ENCODE measurements at places on chromosomes 1 and 21.

DNA sequence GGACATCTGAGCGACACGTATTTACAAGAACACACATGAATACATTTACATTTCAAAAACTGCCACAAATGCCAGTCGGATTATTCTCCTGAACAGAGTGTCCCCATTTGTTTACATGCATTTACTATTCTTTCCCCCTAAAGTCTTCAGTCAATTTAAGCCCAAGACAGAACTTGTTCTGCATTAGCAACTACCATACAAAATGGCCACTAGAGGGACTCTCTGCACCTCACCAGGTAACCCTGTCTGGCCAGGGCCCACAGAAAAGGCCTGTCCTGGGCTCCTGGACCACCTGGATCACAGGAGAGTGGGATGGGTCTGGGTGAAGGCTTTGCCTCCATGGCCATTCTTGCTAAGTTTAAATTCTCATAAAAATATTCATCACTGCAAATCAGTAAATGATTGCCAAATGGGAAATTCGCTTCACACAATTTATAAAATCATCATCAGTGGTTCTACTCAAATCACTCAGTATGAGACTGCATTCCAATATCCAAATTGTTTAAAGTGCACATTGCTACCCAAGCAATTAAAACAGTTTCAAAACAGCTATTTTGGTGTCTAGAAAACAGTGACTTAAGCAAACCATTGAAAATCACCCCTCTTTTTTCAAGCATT is 12.5 kb upstream of the GUCA2A start:
- no peak for DNase-seq

- no peak for DNase-seq
These were observed 1.1 kb downstream of the SOD1 start for GRCh38 chr21:31660591-31660990.

DNA sequence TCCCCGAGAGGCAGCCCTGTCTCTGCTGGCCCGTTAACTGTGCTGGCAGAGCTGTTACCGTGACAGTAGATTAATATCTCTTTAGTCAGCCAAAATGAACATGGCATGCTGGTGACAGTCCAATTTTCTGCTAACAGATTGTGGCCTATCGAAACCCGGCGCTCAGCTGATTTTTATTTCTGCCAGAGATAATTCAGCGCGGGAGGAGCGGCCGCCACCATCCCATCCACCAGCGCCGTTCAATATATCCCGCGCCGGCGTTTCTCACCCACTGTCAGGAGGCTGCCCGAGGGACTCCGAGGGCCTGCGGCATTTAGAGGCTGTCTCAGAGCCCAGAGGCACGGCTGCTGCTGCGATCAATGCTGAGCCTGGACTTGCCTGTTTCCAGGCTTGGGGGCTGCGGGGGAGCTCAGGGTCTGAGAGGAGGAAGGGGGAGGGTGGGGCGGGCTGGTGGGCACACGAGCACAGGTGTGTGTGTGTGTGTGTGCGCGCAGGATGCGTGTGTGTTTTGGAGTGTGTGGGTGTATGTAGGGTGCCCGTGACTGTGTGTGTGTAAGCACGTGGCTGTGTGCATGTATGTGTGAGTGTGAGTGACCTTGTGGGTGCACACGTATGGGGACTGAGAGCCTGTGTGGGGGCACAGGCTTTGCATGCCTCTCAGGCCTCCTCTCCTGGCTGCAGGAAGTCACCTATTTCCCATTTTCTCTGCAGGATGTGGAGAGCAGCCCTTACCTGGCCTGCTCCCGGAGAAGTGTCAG is 109.7 kb upstream of the ACTRT2 start:
- no peak for DNase-seq

- no peak for DNase-seq
These were observed 27.5 kb downstream of the TRIM45 start for GRCh38 chr1:117093870-117094621.

DNA sequence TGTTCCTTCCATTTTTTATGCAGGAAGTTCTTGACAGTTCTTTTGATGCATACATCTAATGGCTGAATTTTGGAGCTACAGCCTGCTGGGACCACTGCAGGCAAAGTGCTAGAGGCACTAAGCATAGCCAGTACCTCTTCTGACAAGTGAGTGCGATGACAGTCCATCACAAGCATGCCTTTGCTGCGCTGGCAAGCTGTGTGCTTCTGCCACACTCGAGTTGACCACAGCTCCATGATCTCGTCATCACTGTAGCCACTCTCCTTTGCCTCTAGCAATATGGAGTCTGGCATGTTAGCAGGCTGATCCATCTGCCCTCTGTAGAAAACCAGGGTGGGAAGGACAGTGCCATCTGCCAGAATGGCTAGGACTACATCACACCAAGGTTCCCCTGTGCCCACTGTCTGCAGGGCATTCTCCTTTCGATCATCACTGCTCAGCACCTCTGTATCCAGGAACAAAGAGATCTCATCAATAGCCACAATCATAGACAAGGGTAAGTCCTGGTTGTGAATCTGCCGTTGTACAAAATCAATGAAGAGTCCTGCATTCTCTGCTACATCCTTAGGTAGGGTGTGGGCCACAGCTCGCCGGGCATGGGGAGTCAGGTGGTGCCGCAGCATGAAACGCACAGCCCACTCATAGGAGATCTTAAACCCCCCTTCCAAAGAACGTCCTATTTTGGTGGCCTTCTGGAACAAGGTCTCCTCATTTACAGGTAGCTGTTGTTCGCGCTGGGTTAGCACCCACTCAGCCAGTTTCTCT is 6.0 kb downstream of the PSMB4 start:
- no peak for DNase-seq

All from stimulated activated CD4-positive, alpha-beta T cell treated with anti-CD3 and anti-CD28 coated beads, Interleukin-1b, Interleukin-23, amount 100 ng/mL, for 1 hour (primary cell).